ENCODE measurements at places on chromosomes 1 and 21. TPM values are rescaled to one million over a fixed set of nuclear protein-coding genes. Genes with fewer than 3 reads are reported as not detected.

TAS1R2 gene
- not detected for total RNA-seq

RSPH1 gene
- not detected for total RNA-seq

- no peaks in the 10 kb centered on the region for H3K36me3 ChIP-seq
- no peaks in the 10 kb centered on the region for H3K4me1 ChIP-seq
- no peak overlapping the region for H3K27ac ChIP-seq
These were observed 3.9 kb downstream of the LAPTM5 start for GRCh38 chr1:30753660-30754123.

DNA sequence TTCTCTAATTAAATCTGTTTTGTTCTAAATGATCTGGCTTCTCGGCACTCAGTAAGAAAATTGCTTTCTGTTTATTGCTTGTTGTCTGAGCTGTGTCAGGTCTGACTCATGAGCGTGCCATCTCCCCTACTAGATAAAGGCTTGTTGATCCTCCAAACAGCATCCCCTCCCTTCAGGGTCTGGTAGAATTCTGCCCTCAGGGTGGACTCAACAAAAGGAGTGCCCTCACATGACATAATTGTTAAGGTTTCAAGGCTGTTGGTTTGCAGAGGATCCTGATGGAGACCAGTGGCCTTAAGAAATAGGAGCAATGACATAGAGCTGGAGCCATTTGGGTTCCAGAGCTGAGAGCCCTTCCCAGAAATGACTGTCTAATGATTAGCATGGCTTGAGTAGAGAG lies 36.0 kb upstream of the ATP2B4 start:
- no peak overlapping the region for H3K4me3 ChIP-seq
- H3K27ac ChIP-seq: peak overlapping the region; percentile 77
- no peaks in the 10 kb centered on the region for H3K36me3 ChIP-seq

- no peak overlapping the region for H3K27ac ChIP-seq
- no peaks in the 10 kb centered on the region for H3K27me3 ChIP-seq
- H3K4me1 ChIP-seq: peaks cover 22% of the 10 kb centered on the region
- H3K36me3 ChIP-seq: no peaks in the 10 kb centered on the region
These were observed 2.6 kb downstream of the MGST3 start for GRCh38 chr1:165633614-165634013.

DNA sequence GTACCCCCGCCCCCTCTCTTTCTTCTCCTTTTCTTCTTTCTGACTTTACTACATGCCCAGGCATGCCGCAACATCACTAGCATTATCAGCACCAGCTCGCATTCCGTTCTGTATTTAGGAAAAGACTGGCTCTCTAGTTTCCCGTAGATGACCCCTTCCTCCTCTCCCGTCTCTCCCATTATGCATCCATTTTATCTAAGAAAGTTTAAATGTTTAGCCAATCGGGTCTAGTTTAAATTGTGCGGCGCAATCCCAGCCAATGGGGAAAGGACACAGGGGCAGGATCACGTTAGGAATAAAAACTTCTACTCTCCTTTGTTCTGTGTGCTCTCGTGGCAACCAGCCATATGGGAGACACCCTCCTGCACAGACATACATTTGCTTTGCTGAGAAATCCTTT lies 2.3 kb upstream of the KRTAP10-7 start:
- H3K36me3 ChIP-seq: no peaks in the 10 kb centered on the region
- H3K4me3 ChIP-seq: no peak overlapping the region
- no peaks in the 10 kb centered on the region for H3K4me1 ChIP-seq
- no peak for DNase-seq
- no peak overlapping the region for H3K27ac ChIP-seq

GRCh38 chr1:156806512-156807440 lies 9.9 kb downstream of the SH2D2A start:
- H3K36me3 ChIP-seq: no peaks in the 10 kb centered on the region
- H3K4me1 ChIP-seq: peaks cover 4% of the 10 kb centered on the region
- DNase-seq: no peak
- no peak overlapping the region for H3K4me3 ChIP-seq
- peak overlapping the region; percentile 66 for H3K27ac ChIP-seq

DNA sequence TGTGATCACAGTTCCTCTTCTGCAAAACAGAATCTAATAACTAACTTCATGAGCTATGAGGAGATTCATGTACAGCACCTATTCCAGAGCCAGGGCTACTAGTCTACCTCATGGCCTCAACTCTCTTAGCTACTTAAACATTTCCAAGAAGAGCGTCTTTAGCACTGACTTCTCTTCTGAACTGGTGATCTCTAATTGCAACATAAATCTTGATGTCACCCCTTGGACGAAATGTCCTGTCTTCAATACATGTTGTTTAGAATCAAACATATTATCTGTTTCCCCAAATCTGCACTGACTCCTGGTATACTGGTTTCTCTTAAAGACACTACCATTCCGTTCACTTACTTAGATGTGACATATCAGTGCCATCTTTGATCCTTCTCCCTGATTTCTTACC lies 88.2 kb downstream of the GRIK1 start:
- DNase-seq: no peak
- no peak overlapping the region for H3K4me3 ChIP-seq
- H3K27ac ChIP-seq: no peak overlapping the region
- no peaks in the 10 kb centered on the region for H3K36me3 ChIP-seq

RIIAD1 gene
- total RNA-seq: 1.1 TPM

CD101 gene
- 2.6 TPM for total RNA-seq

HSF2BP gene
- total RNA-seq: not detected

GUCA2B gene
- not detected for total RNA-seq

FBXO2 gene
- total RNA-seq: 7.2 TPM

DNA sequence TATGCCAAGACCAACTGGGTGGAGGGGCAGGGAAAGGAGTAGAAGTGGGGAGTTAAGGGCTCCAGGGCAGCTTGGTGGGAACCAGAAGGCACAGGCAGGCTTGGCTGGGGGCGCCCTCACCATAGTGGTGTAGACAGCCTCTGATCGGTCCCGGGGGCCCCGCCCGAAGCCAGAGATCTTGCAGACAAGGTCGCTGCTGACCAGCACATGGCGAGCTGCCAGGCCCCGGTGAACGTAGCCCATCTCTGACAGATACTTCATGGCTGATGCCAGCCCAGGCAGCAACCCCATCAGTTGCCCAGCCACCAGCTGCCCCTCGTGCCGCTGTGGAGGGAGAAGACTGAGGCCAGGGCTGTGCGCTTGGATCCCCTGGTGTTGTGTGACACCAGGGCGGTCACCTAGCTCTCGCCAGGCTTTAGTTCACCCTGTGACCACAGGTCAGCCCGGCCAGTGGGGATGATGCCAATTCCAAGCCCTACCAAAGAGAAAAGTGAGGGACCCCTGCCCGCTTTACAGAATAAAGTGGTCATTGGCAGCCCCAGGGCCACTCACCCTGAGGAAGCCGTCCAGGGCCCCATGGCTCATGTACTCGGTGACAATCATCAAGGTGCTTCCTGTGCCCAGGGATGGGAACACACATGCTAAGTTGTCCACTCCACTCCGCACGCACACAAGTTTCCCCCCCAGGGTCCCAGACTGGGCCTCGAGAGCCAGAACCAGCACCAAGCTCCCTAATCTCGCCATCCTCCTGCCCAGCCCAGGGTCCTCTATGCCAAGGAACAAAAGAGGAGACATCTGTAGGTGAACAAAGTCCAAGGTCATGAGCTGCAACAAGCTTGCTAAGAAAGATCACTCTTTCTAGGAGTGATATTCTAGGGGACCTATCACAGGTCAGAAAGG lies 28.2 kb downstream of the CDCA8 start:
- no peaks in the 10 kb centered on the region for H3K27me3 ChIP-seq
- DNase-seq: no peak
- no peak overlapping the region for H3K4me3 ChIP-seq

GRCh38 chr21:35231090-35231489 lies 182.0 kb upstream of the RUNX1 start:
- no peak overlapping the region for H3K27ac ChIP-seq
- no peaks in the 10 kb centered on the region for H3K36me3 ChIP-seq
- H3K27me3 ChIP-seq: no peaks in the 10 kb centered on the region
- no peak for DNase-seq
- H3K4me3 ChIP-seq: no peak overlapping the region
- no peaks in the 10 kb centered on the region for H3K4me1 ChIP-seq

GRCh38 chr1:179788259-179788658 lies 45.2 kb downstream of the FAM163A start:
- no peaks in the 10 kb centered on the region for H3K27me3 ChIP-seq
- H3K27ac ChIP-seq: no peak overlapping the region
- H3K4me3 ChIP-seq: no peak overlapping the region
- H3K36me3 ChIP-seq: no peaks in the 10 kb centered on the region

JMJD4 gene
- 21.7 TPM for total RNA-seq

DNA sequence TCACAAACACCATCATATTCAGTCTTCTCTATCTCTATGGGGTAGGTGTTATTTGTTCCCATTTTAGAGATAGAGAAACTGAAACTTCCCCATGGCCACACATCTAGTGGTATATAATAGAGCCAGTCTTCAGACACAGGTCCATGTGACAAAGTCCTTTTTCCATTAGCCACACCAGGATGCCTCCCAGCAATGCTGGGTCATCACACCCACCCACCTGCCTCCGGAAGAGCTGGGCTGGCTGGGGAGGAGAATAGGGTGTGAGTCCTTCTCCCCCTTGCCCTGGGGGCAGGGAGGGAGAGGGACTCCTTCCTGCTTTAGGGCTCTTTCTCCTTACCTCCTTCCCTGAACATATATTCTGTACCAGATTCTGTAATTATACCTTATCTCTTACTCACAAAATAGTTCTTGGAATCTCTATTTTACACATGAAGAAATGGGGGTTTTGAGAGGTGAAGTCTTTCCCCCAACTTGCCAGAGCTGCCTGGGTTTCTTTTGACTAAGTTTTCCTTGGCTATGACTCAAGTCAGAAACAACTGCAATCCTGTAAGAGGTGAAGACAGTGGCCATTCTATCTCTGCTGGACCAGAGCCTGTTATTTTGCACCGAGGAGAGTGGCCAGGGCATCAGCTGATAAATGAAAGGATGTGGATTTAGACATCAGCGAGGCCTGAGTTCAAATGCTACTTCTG lies 30.0 kb downstream of the SOX13 start:
- no peaks in the 10 kb centered on the region for H3K27me3 ChIP-seq
- no peak overlapping the region for H3K4me3 ChIP-seq
- DNase-seq: no peak
- H3K4me1 ChIP-seq: peaks cover 26% of the 10 kb centered on the region
- peak overlapping the region; percentile 52 for H3K27ac ChIP-seq

DNA sequence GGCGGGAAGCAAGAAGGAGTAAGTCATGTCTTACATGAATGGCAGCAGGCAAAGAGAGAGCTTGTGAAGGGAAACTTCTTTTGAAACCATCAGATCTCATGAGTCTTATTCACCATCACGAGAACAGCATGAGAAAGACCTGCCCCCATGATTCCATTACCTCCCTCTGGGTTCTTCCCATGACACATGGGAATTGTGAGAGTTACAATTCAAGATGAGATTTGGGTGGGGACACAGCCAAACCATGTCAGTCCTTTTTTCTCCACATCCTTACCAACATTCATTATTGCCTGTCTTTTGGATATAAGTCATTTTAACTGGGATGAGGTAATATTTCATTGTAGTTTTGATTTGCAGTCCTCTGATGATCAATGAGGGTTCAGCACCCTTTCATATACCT lies 81.0 kb downstream of the DIRAS3 start:
- no peak overlapping the region for H3K4me3 ChIP-seq
- no peaks in the 10 kb centered on the region for H3K27me3 ChIP-seq
- no peak overlapping the region for H3K27ac ChIP-seq
- H3K4me1 ChIP-seq: no peaks in the 10 kb centered on the region
- H3K36me3 ChIP-seq: no peaks in the 10 kb centered on the region
- no peak for DNase-seq

DNA sequence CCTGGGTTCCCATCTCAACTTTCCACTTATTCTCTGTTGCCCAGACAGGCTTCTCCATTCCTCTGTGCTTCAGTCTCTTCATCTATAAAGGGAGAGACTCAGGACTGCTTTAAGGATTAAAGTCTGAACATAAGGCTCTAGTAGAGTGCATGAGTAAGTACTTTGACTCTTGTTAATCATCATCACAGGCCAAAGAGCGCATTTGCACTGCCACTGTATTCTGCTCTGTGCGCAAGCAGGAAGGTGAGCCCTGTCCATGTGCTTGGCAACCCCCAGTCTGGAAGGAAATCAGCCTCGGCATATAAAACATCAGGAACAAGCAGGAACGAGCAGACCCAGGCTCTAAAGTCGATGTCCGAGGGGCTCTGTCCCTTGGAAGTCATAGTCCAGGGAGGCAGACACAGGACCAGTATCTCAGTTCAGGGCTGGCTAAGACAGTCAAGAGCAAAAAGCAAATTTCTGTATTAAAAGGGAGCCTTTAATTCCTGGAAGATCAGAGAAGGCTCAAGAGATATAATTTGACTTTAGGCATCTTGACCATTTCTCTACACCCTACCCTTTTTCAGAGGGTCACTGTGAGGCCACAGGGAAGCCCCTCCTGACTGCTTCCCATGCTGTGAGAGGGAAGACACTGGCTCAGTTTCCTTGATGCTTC lies 131.2 kb downstream of the TRABD2B start:
- H3K4me1 ChIP-seq: no peaks in the 10 kb centered on the region
- no peaks in the 10 kb centered on the region for H3K27me3 ChIP-seq
- no peaks in the 10 kb centered on the region for H3K36me3 ChIP-seq
- H3K27ac ChIP-seq: no peak overlapping the region
- no peak for DNase-seq

DNA sequence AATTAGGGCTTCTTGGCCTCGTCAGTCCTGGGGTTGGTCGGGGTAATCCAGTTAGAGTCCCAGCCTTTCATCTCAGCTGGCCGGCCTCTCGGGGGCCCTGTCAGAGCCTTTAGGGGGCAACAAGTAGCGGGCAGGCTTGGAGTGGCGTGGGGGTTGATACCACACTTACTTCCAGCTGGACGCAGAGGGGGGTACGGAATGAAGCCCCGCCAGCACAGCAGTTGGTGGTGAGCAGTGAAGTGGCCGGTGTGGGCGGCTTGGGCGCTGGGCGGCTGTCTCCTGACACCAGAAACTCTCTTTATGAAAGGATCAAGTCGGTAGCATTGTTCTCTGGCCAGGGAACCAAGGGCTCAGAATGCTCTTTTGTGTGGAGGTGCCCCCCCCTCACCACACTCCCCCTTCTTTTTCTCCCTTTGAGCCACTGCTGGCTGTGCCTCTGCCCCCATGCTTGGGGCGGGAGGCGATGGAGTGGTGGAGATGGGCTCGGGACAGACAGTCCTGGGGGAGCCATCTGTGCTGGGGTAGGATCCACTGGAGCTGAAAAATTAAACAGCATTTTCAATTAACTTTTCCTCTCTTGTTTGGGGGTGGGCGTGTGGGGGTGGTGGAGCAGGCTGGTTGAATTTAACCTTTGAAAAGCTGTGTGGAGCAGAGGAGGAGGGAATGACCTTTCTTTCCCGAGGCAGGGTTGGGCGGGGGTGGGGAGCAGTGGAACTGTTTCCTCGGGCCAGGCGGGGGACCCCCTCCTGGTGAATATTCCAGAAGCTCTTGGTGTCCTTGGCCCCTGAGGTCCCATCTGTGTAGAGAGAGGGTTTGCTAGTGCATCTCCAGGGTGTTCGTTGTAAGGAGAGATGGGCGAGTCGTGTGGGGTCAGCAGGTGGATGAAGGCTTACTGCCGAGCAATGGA lies 102.7 kb downstream of the RNF220 start:
- H3K4me3 ChIP-seq: no peak overlapping the region
- DNase-seq: no peak
- no peaks in the 10 kb centered on the region for H3K36me3 ChIP-seq
- H3K4me1 ChIP-seq: no peaks in the 10 kb centered on the region
